Inflammatory macrophage (primary cell): ENCODE measurements at places on chromosomes 12 and 14.

DNA sequence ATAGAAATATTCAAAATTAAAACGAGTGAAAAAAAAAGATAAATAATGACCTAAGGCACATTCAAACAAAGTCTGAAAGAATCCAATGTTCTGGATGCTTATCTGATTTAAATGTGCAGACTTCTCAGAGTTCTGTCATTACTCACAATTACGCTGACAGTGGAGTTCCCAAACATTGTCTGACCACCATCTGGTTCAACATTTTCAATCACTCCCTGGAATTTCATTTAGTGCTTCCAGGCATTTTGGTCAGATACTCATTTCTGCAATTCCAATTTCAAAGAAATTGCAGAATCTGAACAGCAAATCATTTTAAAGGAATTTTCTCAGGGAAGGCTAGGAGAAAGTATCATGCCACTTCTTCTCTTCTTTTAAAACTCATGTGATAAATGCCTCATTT lies 398.2 kb upstream of the PDE3A start:
- DNase-seq = no peak

GRCh38 chr12:93497456-93497855 lies 30.1 kb downstream of the MRPL42 start:
- DNase-seq = peak; percentile 1

DNA sequence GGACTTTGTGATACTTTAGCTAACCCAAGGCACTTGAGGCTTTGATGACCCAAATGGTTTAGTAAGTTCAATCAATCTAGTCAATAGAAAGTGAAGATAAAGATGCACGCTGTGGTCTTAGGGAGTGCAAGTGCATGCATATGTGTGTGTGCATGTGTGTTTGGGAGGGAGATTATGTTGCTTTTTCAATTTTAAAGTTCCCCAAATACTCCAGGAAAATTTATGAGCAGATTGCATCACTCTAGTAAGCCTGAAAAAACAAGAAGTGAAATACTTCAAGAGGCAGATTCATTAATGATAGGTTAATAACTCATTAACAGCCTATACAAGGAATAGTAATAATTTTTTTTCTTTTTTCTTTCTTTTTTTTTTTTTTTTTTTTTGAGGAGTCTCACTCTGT lies 12.4 kb upstream of the SIX1 start:
- DNase-seq = peak; percentile 40

DNA sequence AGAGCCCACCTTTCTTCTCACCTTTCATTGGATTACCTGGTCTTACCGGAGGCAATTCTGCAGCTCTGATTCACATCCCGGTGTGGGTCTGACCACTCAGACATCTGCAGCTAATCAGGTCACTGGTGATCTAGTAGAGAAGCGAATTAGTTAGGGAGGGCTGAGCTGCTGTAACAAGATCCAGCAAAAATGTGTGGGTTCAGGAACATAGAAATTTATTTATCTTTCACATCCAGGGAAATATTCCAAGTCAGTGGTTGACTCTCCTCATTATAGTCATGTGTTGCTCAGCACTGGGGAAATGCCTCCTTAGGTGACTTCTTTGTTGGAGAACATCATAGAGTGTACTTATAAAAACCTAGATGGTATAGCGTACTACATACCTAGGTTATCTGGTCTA lies 218.7 kb upstream of the PELI2 start:
- DNase-seq = no peak

DNA sequence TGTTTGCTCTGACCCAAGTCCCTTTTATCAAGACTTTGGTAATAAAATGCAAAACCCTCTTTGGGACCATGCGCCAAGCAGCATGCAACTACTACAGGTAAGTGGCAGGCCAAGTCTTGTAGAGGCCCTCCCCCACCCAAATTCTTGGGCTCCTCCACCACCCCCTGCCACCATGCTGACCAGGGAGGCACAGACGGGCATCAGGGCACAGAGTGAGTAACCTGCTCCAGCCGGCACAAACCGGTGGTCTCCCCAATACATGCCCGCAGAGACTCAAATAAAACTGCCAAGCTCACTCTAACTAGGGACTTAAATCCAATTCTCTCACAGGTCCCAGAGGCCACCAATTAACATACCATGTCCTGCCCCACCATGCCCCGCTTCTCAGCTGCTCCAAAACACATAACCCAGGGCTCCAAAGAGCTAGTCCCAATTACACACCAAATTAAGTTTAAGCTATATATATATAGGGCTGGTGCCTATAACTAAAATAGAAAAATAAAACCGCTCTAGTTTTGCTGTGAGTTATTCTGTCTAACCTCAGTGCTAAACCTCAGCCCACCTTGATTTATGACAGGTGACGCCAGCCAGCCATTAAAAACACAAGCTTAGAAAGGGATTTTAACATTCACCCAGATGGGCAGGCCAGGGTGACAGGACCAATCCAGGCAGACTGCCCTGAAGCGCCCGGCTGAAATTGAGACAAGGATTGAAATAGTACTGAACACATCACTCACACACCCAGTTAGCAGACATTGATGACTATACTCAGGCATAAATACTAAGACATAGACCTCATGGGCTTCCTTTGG lies 81.0 kb downstream of the CLMN start:
- no peak for DNase-seq

DNA sequence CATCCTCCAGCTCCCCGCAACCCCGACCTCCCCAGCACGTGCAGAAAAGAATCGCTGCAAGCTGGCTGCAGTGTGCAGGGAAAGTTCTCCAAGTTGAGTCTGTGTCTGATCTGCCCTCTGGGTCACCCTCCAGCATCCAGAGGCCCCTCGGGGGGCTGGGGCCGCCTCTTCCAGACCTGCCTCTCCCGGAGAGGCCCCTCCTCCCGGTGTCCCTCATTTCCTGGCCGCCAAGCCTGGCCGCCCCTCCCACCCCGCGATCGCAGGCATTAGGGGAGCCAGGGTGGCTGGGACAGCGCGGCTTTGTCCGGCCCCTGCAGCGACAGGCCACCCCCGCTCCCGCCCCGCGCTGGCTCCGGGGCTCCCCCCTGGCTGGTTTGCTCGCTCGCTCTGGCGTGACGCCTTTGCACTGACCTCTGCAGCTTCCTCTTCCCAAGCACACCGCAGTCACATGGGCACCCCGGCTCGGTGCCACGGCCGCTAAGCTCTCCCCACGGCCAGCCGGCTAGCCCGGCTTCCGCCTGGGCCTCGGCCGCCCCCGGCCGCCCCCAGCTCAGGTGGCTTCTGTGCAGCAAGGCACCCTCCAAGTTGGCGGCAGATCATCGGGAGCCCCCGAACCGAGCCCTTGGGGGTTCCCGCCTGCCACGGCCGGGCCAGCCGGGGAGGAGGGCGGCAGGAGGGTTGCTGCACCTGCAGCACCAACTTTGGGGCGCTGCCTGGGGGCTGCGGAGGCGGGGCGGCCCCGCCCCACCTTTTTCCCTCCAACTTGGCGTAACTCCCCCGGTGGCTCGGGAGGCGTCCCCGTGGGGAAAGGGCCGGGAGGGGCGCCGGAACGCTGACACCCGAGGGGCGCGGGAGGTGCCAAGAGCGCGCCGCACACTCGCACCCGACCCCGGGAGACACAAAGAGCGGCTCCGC lies 43.7 kb downstream of the KDM2B start:
- peak; percentile 99 for DNase-seq

DNA sequence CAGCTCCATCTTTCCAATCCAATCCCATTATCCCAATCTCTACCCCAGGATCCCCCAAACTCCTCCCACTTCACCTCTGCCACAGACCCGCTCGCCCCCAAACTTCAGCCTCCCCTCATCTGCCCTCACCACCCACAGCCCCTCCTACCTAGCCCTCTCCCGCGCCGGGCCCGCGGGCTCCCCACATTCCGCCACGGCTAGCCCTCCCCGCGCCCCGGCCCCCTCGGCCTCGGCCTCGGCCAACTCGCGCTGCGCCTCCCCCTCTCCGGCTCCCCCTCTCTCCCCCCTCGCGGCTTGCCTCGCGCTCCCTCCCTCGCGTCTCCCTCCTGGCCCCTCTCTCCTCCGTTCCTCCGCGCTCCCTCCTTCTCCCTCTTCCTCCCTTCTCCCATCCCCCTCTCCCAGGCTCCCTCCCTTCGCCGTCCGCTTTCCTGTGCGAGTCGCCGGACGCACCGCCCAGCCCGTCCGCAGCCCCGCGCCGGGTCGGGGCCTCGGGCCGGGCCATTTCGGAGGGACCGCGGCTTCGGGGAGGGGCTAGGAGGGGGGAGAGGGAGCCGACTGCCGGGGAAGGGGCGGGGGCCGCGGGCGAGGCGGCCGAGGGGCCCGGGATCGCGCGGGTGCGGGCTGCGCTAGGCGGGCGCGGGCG lies at the start of gene ATN1:
TSS of gene ATN1 (plus strand) at position 581 of the 643 bp plus-strand sequence. CDS start 6,043 bp downstream, outside the sequence.
- no peak for DNase-seq

- DNase-seq = no peak
Observed at GRCh38 chr14:31950764-31951637, 126.1 kb upstream of the ARHGAP5 start.

DNA sequence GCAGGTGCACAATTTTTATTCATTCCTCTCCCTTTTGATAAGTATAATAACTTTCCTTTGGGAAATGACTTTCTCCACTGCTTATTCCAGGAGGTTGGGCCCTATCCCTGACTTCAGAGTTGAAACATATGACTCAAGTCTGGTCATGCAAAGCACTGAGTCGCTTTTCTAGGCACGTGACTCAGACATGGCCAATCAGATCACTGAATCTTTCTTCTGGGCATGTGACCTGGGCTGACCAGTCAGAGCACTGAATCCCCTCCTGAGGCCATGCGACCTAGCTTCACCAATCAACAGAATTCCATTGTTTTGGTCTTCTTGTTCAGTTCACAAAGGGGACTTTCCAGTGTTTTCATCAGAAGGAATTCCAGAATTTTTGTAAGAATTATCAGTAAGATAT lies 377.1 kb upstream of the KITLG start:
- DNase-seq = no peak

GRCh38 chr12:13007496-13008233 lies 7.6 kb upstream of the HEBP1 start:
- no peak for DNase-seq

DNA sequence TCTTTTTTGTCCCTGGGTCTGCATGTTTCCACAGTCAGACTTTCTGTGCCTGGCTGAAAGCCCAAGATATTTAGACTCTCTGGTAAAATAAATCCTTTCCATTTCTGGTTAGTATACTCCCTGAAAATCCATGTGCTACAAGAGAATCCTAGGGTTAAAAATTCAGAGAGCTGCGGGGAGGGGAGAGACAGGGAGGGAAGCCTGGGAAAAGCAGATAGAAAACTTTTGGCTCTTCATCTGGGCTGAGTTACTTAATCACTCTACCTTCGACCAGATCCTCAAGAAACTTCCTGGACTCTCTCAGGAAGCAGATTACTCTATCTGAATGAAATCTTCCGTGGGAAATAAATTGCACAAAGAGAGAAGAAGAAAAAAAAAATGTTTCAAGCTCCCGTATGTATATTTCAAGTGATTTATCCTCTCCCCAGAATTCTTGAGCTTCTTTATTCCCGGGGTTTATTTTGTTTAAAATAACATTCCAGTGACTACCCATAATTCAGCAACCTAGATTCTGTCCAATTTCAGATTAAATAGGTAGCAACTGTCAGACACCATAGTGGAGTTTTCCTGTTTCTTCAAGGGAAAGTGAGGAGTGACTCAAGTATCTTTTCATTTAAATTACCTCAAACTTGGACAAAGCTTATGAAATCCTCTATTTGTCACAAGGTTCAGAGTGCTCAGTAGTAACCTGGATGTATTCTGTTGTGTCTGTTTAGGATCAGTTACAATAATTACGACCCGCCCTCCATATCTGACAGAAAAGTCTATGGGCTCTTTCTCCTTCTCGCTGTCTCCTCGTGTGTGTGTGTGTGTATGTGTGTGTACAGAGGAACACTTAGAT lies 163.7 kb downstream of the MYRFL start:
- no peak for DNase-seq

DNA sequence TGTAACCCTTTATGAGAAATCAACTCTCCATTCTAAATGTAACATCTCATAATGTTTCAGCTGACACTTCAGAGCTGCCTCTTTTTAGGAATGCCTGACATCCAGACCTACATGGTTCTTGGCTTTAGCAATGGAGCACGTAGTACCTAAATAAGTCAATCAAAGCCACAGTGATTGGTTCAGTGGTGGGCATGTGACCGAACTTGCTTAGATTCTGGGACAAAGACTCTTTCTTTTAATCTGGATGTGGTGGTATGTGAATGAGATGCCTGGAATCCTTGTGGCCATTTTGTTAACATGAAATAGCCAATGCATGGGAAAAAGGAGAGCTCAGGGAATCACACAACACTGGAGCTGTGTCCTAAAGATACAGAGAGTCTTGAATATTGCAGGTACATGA lies 11.8 kb downstream of the GPR65 start:
- DNase-seq = no peak

DNA sequence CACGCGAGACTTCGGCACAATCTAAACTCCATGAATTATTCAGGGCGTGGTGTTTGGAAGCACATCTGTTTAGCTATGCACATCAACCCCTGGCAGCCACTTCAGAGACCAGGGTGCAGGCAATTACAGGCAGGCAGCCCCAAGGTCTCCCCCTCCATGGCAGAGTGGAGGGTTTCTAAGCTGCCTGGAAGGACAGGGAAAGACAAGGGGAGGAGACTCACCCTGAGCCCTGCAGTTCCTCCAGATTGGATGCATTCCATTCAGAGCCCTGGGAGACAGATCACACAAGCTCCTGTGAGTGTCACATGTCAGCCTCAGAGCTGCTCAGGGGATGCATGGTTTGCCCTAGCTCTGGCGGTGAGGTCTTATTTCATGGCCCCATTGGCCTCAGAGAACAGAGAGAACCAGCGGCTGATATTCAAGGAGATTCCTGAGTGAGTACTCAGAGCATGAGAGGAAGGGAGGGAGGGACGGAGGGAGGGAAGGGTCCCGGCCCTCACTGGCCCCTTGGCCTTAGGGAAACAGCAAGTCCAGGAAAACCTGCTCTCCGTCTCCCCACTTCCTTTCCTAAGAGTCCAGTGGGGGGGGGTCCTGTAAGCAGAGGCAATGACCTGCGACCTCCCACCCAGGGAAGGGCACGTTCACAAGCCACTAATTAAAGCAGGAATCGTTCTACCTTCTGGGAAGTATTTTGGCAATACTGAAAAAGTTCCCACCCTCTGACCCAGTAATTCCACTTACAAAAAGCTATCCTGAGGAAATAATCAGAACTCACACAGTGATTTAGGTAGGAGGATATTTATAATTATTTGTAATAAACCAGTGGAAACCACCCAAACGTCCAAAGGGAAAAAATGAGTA lies 55.1 kb downstream of the SSH1 start:
- DNase-seq = no peak

DNA sequence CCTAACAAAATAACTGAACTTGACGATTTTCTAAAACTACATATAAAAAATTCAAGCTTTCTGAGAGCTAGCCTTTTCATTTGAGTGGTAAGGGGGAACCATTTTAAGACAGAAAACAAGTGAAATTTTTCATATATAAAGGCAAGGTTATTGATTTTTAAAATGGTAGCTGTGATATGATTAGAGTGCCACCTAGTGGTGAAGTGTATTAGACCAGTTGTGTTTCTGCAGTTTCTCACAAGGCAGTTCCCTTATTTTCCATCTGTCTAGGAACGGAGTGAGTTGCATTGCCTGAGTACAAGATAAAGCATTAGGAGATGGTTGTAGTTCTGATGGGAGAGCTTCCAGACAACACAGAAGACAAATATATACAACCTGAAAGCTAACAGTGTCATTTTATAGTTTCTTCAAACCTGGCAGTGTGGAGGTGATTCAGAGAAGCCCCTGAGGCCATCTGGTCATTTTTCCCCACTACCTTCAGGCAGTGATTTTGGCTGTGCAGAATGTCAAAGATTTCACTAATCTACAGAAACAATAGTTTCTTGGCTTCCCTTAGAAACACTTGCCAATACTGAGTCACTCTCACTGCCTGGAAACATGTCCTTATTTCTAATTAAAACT lies 180.8 kb downstream of the C12orf50 start:
- DNase-seq = peak; percentile 50
